Activated T-helper 1 cell treated with anti-CD3 and anti-CD28 coated beads, Interleukin-2, amount 50 U/mL, for 16 hours (primary cell): ENCODE measurements at places on chromosomes 4 and X.
A peak's percentile ranks its signal among the peaks of the same experiment; 100 is the strongest.

DNA sequence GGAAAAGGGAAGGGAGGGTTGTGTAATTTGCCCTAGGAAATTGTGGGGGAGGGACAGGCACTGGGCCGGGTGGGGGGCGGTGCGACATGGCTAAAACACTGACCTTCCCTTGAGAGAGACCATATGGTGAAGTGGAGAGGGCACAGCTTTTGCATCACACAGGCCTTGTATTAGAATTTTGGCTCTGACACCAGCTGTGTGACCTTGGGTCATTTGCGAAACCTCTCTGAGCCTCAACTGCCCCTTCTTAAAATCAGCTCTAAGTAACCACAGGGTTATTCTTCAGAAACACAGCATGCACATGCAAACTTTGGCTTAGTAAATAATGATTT lies 25.8 kb downstream of the PDGFRA start:
- DNase-seq, result no peak

DNA sequence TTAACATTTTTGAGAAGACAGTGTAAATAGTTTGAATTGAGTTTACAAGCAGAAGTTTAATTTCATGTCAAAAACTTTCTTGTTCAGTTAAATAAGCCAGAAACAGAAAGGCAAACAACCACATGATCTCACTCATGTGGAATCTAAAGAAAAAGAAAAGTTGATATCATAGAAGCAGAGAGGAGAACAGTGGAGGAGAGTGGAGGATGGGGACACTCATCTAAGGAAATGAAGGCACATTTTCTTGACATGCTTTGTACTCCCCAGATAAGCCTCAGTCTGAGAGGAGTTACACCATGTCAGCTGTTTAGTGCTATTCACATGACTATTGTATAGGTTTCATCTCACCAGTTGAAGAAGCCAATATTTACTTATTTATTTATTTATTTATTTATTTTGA lies 13.5 kb downstream of the SNCA start:
- DNase-seq, result no peak

- DNase-seq, result no peak
Measured at GRCh38 chr4:84151574-84151973, 347.5 kb downstream of the NKX6-1 start.

DNA sequence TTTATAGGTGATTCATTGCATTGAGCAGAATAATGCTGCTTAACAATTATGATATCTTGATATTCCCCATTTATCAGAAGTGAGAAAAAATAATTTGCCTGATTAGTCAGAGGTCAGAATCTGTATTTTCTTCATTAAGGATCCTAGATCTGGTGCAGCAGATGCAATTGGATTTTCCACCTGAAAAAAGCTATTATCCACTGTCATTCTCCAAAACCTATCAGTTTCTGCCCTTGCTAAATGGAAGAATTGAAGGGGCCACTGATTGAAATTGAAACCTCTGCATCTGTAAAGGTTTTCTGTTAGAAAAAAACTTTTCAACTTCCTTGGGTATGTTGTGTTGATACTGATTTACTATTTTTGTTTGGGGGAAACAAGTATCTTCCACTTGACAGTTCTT lies 636.0 kb upstream of the NDST4 start:
- DNase-seq, result no peak

DNA sequence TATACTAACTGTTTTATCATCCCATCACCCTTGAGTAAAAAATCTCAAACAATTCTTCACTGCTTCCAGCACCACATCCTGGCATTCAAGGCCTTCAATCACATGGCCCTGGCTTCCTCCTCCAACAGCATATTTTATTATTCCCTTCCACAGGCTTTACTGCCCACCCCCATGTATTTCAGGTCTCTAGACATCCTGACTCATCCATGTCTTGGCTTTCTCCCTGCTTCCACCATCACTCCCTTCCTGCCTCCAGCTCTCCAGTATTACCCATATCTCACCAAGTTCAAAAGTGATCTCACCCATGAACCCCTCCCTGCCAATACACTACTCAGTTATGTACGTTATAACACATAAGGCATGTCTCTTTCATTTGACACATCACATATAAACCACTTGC lies 34.7 kb upstream of the PLAC1 start:
- no peak for DNase-seq

GRCh38 chr4:82989575-82990429 lies 20.8 kb downstream of the LIN54 start:
- no peak for DNase-seq

DNA sequence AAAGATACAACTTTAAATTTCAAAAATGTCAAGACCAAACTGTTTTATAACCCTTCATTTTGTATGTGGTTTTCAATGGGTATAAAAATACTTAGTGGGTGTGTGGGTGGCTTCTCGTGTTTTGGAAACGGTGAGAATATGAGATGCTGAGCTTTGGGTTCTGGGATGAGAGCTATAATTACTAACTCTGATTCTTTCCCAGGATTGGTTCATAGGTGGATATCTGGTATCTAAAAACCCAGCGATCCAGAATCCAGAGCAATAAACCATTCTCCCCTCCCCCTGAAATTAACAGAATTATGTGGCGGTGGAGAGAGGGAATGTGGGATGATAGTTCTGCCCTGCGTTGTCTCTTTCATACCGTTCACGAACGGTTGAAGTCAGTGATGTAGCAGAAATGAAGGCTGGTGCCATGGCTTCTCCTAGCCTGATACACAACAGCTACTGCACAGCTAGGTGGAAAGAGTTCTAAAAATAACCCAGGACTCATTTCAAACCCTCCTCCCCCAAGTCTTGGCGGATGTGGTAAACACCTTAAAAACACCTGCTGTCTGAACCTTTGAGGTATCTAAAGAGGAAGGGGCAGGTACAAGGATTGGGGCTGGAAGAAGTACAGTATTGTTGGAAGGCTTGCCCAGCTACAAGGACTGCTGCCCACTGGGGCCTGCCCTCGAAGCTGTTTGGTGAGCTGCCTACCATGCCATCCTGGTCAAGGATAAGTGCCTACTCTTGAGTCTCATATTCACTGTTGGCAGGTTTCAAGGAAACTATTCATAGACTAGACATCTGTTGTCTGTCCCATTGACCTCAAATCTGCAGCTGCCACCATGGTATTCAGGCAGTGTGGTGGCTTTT lies 44.5 kb downstream of the SEPTIN11 start:
- DNase-seq, result peak; percentile 21

DNA sequence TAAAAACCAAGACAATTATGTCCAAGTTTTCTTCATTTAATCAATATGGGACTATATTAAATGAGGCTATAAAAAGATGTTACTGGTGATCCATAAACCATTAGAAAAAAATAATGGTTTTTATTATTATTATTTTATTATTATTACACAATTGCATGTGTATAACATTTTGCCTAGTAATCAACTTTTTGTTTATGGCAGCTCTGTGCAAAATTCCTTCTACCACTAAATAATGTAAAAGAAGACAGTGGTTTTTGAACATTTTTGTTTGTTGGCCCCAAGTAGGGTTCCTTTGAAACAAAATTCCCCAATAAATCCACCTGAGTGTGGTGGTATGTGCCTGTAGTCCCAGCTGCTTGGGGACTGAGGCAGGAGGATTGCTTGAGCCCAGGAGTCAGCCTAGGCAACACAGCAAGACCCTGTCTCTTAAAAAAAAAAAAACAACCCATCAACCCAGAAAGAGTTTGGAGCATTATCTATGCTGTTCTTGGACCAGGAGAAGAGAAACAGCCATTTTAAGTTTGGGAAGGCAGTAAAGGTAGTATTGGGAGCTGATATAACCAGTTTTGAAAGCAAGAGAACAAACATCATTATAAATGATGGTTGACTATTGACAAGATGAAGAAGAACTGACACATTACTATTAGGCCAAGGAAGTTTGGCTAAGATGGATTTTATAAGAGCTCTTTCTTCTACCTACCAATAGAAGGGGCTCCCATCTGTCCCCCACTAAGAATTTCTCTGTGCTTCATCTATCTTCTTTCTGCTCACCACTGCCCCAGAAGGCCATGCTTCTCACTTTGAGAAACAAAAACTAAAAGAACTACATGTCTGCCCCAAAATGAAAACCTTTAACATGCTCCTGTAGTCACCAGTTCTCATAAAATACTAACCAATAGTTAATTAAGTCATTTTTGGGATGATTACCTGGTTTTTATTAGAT lies 2.2 kb downstream of the TMEM156 start:
- DNase-seq, result no peak

GRCh38 chr4:53461244-53461643 lies 83.8 kb downstream of the FIP1L1 start:
- DNase-seq, result no peak

GRCh38 chr4:74715706-74716435 lies 78.5 kb downstream of the BTC start:
- no peak for DNase-seq

GRCh38 chr4:41797260-41797659 lies 48.7 kb upstream of the PHOX2B start:
- DNase-seq, result no peak

GRCh38 chr4:145804116-145804515 lies 124.2 kb downstream of the C4orf51 start:
- no peak for DNase-seq

- DNase-seq, result no peak
Measured at GRCh38 chr4:85744950-85745349, 270.0 kb downstream of the ARHGAP24 start.

- DNase-seq, result peak; percentile 49
Measured at GRCh38 chrX:154019633-154020528, at the start of gene IRAK1. TSS of gene IRAK1 (minus strand) at chrX:154019902. CDS start at chrX:154019812, 90 bp downstream.

GRCh38 chrX:16290997-16291396 lies 123.7 kb downstream of the MAGEB17 start:
- no peak for DNase-seq

DNA sequence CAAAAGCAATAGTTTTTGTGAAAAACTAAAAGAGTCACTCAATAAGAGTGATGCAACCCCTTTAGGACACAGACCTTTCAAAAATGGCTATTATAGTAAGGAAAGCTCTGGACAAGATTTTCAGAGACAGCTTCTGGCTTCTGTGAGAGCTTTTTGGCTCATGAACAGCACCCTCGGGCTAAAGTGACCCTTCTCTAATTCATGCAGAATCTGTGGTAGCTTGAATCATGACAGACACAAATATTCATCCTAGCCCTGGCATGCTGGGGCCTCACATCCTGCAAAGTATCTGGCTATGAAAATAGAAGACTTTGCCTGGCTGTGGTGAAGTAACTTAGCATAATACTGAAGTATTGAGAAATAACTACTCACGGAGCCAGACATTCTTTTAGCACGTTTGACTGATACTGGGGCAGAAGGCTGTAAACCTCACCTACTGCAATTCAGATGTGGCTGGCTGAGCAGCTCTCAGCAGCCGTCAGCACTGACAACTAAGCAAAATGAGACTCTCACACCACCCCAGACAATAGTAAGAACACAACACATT lies 327.3 kb downstream of the MAPK10 start:
- no peak for DNase-seq

- no peak for DNase-seq
Measured at GRCh38 chrX:96611619-96612362, 72.9 kb upstream of the DIAPH2 start.

DNA sequence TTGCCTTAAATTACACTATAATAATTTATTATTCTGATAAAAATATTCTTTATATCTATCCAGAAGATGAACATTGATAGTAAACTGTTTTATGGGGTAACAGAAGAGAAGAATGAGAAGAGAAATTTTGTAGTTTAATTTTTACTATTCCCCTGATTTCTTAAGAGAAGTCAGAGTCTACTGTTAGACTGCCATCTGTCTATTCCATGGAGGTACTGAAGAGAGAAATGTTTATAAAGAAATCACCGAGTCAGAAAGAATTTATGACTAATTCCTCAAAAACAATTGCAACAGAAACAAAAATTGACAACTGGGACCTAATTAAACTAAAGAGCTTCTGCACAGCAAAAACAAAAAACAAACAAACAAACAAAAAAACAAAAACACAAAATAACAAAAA lies 149.9 kb downstream of the FGF16 start:
- no peak for DNase-seq
